ENCODE measurements at places on chromosomes 7 and 10.

DNA sequence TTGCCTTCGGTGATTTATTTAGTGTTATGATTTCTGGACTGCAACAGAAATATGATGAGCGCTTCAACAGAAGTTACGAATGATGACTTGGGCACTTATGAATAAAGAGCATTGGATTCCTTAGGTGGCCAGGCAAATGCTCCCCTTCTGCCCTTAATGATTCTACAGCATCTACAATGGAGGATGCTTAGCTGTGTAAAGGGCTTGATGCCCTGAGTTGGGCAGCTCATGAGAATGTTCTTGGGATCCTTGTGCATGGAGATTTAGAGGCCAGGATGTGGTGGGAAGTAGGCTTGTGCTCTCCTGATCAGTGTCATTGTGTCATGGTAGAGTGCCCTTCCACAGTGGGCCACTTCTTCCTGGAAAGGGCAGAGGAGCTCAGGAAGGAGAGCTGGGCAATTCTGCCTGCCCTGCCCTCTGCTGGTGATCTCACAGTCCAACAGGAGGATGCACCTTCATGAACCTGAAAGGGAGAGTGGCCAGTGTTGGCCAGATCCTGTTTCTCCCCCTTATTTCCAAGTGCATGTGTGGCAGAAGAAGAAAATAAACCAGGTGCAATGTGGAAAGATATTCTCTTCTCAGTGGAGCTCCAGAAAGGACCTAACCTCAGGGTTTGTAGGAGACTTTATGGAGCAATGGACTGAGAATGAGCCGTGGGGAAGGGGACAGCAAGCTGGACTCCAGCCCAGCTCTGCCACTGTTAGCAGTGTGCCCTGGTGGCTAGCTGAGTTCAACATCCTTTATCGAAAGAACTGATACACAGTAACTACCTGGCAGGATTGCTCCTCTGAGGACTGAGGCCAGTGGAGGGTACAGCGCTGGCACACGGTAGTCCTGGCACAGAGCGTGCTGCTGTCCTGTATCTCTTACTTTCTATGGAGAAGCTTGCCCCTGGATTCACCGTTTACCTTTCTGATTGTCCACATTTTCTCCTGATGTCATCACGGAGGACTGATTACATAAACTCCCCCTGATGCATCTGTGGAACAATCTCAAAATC, 182.9 kb downstream of the BMPER start:
- no peak overlapping the region for H3K4me3 ChIP-seq
- no peaks in the 10 kb centered on the region for H3K4me1 ChIP-seq
- H3K27ac ChIP-seq = no peak overlapping the region
- DNase-seq = peak; percentile 42
- no peaks in the 10 kb centered on the region for H3K36me3 ChIP-seq
- no peaks in the 10 kb centered on the region for H3K27me3 ChIP-seq

DNA sequence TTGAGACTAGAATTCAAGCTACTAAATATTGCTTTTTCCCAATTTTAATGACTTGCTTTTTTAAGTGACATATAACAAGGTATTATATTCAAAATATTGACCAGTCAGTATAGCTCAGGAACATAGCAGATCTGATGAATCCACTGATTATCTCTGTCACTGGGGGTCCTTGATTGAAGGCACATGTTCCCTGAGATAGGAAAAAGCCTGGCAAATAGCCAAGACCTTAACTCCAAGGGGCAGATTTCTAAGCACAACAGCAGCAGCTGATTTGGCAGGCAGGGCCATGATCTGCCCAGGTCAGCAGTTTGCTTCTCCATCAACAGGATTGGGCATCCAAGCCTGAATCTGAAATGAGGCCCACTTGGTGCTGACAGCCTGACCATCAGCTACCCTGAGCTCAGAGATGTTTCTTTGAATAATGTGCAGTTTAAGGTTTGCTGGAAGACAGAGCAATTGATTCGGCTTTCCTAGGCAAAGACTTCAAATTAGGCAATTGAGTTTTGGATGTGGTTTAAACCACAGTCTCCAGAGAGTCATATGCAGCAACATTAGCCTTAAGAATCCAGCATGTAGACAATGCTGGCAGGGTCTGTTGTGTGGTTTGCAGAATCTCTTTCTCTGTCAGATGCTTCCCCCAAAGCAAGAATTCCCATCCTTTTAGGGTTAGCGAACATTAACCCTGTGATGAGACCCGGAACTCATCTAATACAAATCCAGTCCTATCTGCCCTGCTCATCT, 352.6 kb downstream of the ADRA2A start:
- no peak overlapping the region for H3K4me3 ChIP-seq
- no peaks in the 10 kb centered on the region for H3K4me1 ChIP-seq
- H3K27me3 ChIP-seq = no peaks in the 10 kb centered on the region
- H3K36me3 ChIP-seq = no peaks in the 10 kb centered on the region
- no peak for DNase-seq
- H3K27ac ChIP-seq = no peak overlapping the region

- no peaks in the 10 kb centered on the region for H3K36me3 ChIP-seq
- no peak overlapping the region for H3K4me3 ChIP-seq
- H3K27ac ChIP-seq = no peak overlapping the region
- H3K4me1 ChIP-seq = no peaks in the 10 kb centered on the region
- DNase-seq = no peak
Observed at GRCh38 chr7:40700653-40701421, 566.0 kb downstream of the SUGCT start.

- H3K36me3 ChIP-seq = no peaks in the 10 kb centered on the region
- H3K27me3 ChIP-seq = no peaks in the 10 kb centered on the region
- H3K4me3 ChIP-seq = no peak overlapping the region
- no peaks in the 10 kb centered on the region for H3K4me1 ChIP-seq
- H3K27ac ChIP-seq = no peak overlapping the region
- no peak for DNase-seq
Observed at GRCh38 chr7:13093160-13093559, 405.7 kb downstream of the ARL4A start.

DNA sequence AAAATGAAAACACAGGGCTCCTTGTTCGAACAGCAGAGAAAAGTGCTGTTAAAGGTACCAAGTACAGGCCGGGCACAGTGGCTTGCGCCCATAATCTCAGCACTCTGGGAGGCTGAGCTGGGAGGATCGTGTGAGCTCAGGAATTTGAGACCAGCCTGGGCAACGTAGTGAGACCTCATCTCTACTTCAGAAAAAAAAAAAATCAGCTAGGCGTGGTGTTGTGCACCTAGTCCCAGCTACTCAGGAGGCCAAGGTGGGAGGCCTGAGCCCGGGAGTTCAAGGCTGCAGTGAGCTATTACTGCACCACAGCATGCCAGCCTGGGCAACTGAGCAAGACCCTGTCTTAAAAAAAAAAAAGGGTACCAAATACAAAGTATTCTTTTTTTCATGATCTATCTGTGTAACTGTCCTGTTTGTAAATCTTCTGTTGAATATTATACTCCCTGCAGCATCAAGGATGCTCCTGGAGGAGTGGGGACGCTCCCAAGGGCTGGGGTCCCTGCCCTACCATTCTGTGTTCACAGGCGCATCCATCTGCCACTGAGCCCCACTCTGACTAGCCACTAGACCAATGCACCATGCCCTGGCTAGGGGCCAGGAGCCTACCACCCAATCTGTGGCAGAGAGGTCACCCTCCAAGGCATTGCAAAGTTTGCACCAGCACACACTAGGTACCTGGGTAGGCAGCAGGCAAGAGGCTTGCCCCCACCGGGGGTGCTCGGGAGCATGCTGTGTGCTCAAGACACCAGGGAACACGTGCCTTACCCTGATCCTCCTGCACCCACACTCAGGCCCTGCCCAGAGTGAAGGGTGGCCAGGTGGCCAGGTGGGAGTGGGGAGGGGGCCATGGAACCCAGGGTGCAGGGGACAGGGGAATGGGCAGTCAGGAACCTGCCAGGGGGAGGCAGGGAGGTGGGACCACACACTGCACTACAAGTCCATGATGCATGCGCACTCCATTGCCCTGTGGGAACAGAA, 67.3 kb upstream of the KMT2C start:
- H3K27me3 ChIP-seq = no peaks in the 10 kb centered on the region
- H3K4me1 ChIP-seq = no peaks in the 10 kb centered on the region
- H3K36me3 ChIP-seq = no peaks in the 10 kb centered on the region
- H3K4me3 ChIP-seq = no peak overlapping the region
- no peak overlapping the region for H3K27ac ChIP-seq

GRCh38 chr7:7761340-7761973, 43.0 kb upstream of the RPA3 start:
- H3K36me3 ChIP-seq = no peaks in the 10 kb centered on the region
- no peaks in the 10 kb centered on the region for H3K27me3 ChIP-seq
- no peak overlapping the region for H3K4me3 ChIP-seq
- H3K27ac ChIP-seq = no peak overlapping the region

DNA sequence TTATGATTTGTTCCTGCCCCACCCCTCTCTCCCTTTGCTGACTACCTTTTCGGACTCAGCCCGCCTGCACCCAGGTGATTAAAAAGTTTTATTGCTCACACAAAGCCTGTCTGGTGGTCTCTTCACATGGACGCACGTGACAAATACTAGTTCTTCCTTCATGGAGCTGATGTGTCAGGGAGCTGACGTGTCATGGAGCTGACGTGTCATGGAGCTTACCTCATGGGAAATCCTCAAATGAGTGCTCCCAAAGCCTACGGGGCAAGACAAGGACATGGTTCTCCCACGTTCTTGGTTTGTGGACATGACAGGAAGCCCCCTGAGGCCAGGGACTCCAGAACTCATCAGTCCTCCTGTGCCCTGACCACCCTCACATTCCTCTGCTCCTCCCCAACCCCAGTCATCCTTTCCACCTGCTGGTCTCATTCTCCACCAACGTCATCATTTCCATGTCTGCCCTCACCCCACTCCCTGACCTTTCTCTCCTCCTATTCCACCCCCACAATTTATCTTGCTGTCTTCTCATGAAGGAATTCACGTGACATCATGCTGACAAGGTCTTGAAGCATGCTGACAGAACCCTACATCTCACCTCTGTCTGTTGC, 261.3 kb downstream of the TCERG1L start:
- peaks cover 11% of the 10 kb centered on the region for H3K4me1 ChIP-seq
- DNase-seq = no peak
- H3K27ac ChIP-seq = no peak overlapping the region
- no peaks in the 10 kb centered on the region for H3K36me3 ChIP-seq
- no peak overlapping the region for H3K4me3 ChIP-seq
- no peaks in the 10 kb centered on the region for H3K27me3 ChIP-seq

DNA sequence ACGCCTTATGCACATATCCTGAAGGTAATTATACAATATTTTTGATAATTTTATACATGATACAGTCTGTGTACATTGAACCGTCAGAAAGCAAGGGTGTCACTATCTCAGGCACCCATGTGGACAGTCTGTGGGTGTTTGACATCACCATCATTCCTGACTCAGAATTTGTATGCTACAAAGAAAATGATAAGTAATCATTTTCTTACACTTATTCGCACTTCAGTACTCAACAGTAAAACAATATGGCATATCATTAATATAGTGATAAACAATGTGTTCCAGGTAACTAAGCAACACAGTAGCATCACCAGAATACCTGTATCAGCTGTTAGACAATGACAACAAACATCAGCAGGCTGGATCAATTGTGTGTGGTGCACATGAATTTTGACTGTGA, 17.9 kb downstream of the HECW1 start:
- no peaks in the 10 kb centered on the region for H3K27me3 ChIP-seq
- DNase-seq = no peak
- no peak overlapping the region for H3K4me3 ChIP-seq
- H3K27ac ChIP-seq = no peak overlapping the region
- H3K36me3 ChIP-seq = no peaks in the 10 kb centered on the region

DNA sequence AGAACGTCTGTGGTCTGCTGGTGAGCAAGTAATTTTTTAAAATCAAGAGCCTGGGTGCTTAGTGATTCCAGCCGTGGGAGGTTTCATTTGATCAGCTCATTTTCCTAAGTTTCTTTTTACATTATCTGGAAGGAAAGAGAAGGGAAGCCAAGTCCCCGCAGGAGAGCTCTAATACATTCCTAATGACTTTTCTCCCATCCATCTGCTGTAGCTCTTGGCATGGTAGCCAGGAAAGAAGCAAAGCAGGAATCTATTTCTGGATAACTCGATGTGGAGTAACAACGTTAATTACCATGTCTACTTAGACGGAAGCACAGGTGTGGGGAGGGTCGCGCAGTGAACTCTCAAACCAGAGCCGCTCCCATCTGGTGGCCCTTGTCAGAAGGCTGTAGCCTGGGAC, 121.9 kb downstream of the PAXIP1 start:
- H3K4me3 ChIP-seq = no peak overlapping the region
- no peaks in the 10 kb centered on the region for H3K36me3 ChIP-seq
- DNase-seq = no peak
- H3K27me3 ChIP-seq = no peaks in the 10 kb centered on the region

- no peak for DNase-seq
- peaks cover 83% of the 10 kb centered on the region for H3K4me1 ChIP-seq
Observed at GRCh38 chr7:101950450-101951119, 133.2 kb downstream of the CUX1 start.

- no peaks in the 10 kb centered on the region for H3K27me3 ChIP-seq
- no peaks in the 10 kb centered on the region for H3K4me1 ChIP-seq
- H3K4me3 ChIP-seq = no peak overlapping the region
Observed at GRCh38 chr10:127485153-127485857, 63.8 kb upstream of the NPS start.

DNA sequence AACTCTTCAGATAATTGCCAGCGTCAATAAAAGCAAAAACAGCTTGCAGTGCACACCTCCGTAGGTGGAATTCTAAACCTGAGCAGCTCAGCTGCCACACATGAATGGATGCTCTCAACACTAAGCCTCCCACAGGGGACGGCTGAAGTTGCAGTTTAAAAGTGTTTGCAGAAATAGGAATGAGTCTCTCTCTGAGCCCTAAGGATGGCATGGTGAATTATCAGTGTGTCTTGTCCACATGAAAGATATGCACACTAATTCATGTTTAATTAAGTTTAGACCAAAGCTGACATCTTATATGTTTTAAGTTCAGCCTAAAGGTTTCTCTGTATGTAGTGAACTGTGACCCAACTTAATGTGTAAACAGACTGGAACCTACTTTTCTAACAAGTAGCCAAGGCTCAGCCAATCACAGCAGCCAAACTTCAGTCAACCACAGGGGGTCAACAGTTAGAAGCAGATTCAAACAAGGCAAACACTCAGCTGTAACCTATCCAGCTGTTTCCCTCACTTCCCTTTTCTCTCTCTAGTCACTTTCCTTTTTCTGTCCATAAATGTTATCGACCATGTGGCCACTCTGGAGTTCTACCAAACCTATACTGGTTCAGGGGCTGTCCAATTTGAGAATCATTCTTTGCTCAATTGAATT, 38.1 kb downstream of the CTTNBP2 start:
- no peaks in the 10 kb centered on the region for H3K36me3 ChIP-seq
- H3K4me1 ChIP-seq = no peaks in the 10 kb centered on the region
- H3K4me3 ChIP-seq = no peak overlapping the region
- DNase-seq = no peak

DNA sequence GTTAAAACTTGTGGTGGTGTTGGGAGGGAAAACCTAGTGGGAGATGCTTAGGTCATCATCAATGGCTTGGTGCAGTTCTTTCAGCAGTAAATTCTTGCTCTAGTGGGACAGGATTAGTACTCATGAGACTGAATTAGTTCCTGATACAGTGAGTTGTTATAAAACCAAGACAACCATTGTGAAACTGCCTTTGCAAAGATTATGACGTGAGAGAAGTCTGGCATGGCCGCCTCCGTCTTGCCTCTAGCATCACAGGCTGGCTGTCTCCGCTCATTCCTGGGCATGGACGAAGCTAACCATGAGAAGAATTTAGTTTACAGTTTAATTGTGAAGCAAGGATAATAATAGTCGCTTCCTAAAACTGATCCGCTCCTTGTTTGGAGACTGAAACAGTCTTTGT, 186.4 kb downstream of the KIF20B start:
- H3K27ac ChIP-seq = no peak overlapping the region
- no peak overlapping the region for H3K4me3 ChIP-seq
- H3K27me3 ChIP-seq = no peaks in the 10 kb centered on the region
- H3K4me1 ChIP-seq = peaks cover 7% of the 10 kb centered on the region

GRCh38 chr7:36217211-36217960, 64.3 kb downstream of the EEPD1 start:
- peak overlapping the region; percentile 75 for H3K27ac ChIP-seq
- H3K4me1 ChIP-seq = peaks cover 58% of the 10 kb centered on the region
- H3K27me3 ChIP-seq = no peaks in the 10 kb centered on the region
- no peak for DNase-seq
- 0 out of 2 replicates have a peak, but pooled peaks cover 5% of the 10 kb centered on the region for H3K36me3 ChIP-seq

Measured in Karpas-422 (cell line).